ENCODE measurements at places on chromosomes 1 and 21.

DNA sequence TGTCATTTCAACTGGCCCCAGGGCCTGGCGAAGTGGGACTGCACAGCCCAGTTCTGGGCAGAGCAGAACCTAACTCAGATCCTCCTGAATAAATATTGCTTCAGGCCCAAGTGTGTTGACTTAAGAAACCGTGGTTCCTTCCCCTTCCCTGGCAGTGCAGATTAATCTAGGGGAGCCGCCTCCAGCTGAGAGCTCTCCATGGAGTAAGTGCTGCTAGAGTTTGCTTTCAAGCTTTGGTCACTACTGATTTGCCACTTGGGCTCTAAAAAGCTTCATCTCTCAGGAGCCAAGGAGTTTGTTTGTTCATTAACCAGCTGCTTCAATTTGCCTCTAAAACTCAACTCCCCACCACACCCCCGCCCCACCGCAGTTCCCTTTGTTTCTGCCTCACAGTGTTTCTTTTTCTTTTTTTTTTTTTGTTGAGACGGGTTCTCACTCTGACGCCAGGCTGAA is 112.1 kb downstream of the DTL start:
- DNase-seq, result peak; percentile 21

GRCh38 chr1:115138271-115138670 is 49.0 kb upstream of the TSPAN2 start:
- DNase-seq, result no peak

DNA sequence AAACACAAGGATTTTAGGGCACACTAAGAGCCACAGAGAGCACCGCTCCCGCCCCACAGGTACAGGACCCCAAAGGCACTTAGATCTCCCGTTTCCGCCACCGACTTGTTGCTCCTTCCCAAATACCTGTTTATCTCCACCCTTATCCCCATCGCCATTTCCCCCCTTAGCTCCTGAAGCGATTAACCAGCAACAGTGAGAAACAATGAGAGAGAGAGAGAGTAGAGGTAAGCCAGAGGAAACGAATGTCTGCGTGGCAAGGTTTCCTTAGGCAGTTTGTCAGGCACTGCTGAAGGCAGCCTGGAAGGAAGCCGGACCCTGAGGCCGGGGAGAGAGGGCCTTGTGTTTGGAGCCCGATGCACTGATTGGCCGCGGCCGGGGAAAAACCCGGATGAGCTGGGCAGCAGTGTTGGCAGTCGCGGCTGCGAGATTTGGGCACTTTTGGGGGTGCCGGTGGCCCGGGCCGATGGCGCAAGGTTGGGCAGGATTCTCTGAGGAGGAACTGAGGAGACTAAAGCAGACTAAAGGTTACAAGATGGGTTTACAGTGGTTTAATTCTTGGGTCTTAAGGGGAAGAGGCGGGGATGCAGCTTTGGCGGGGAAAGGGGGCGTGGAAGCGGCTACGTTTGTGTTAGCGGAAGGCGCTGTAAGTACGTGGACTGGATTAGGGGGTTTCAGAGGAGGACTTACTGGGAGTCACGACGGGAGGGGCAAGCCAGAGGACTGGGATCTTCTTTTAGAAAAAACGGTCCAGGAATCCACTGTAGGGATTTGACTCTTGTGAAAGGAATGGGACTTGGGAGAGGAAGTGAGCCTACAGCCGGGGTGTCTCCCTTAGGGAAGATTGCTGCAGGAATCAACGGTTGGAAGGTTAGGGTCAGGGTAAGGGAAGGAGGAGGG is at the start of gene GORAB:
TSS of gene GORAB (plus strand) at position 409 of the 900 bp plus-strand sequence. CDS start at position 467, 58 bp downstream.
- peak; percentile 83 for DNase-seq

DNA sequence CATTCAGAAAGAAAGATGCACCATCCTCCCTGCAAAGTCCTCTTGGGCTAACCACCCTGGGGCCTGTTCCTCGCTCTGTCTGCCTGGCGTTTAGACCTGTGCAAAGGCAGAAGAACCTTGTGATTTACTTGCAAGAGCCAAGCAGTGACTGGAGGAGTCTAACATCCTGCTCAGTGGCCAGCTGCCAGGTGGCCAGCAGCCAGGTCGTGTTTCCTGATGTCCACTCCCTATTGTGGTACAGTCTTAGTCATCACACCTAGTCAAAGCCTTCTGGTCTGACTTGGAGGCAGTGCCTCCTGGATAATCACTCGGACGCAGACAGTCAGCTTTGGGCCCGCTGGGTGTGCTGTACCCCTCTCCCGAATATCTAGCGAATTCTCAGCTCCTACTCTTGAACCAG is 118.1 kb downstream of the PGBD5 start:
- no peak for DNase-seq

GRCh38 chr1:6467224-6467623 is 1.3 kb upstream of the TNFRSF25 start:
- DNase-seq, result no peak

Data from NCI-H1436 (cell line).